Stimulated activated CD8-positive, alpha-beta memory T cell treated with anti-CD3 and anti-CD28 coated beads, Interleukin-7, amount 100 ng/mL, for 1 hour (primary cell): ENCODE measurements at places on chromosomes 7 and 10.

GRCh38 chr7:47748041-47748440, 166.1 kb upstream of the TNS3 start:
- no peak for DNase-seq

- no peak for DNase-seq
Observed at GRCh38 chr10:79444199-79445119, 965 bp downstream of the ZCCHC24 start.

DNA sequence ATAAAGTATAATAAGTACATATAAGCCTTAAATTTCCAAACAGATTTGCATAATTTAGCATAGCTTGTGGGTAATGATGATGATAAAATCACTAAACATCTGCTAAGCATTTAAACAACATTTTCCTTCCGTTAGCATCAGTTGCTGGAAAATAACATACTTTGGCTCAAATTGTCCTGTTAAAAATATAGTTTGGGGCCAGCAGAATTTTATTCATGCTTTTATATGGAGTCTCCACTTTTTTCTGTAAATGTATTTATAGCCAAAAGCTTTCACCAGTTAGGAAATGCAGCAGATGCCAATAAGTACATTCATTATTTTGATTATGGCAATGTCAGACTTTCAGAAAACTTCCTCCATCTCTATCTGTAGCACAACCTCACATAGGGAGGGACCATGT, 107.2 kb downstream of the CNTNAP2 start:
- no peak for DNase-seq

GRCh38 chr10:103458720-103459119, at the start of gene CALHM1:
Gene CALHM1 (minus strand): TSS chr10:103458900. CDS start chr10:103458751, 149 bp downstream.
- no peak for DNase-seq

GRCh38 chr10:128009372-128010126, 102.6 kb downstream of the PTPRE start:
- DNase-seq = no peak
